ENCODE measurements at places on chromosomes 16 and 17. TPM values are rescaled to one million over a fixed set of nuclear protein-coding genes. Genes with fewer than 3 reads are reported as not detected.

Gene NDUFAB1
- total RNA-seq: 184 TPM

Gene GALR2
- total RNA-seq: 0.77 TPM

Gene TUFM
- 305 TPM for total RNA-seq

Gene KRTAP4-3
- total RNA-seq: not detected

Gene CLEC10A
- not detected for total RNA-seq
